ENCODE measurements at places on chromosomes 11 and 22.

DNA sequence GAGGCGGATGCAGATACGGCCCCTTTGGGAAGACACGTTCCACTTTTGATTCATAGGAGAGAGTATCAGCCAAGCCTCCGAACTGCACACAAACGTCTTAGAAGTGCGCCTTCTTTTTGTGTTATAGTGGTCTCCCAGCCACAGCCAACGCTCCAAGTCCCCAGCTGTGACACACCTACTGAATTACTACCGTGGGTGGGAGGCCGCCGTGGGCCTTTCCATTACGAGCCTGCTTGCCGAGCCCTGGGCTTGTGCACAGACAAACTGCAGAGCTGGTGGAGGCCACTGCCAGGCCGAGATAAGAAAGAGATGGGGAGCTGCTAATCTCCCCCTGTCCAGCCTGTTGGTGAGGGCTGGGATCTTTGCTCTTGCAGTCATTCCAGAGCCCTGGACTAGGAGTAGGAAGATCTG lies 761 bp downstream of the HMBS start:
- peak; percentile 49 for DNase-seq

GRCh38 chr11:117789241-117789640 lies 7.8 kb downstream of the DSCAML1 start:
- DNase-seq = no peak

- DNase-seq = no peak
Observed at GRCh38 chr11:120096369-120097191, 41.3 kb downstream of the TRIM29 start.

- no peak for DNase-seq
Observed at GRCh38 chr11:69283446-69283845, 10.5 kb upstream of the MYEOV start.

DNA sequence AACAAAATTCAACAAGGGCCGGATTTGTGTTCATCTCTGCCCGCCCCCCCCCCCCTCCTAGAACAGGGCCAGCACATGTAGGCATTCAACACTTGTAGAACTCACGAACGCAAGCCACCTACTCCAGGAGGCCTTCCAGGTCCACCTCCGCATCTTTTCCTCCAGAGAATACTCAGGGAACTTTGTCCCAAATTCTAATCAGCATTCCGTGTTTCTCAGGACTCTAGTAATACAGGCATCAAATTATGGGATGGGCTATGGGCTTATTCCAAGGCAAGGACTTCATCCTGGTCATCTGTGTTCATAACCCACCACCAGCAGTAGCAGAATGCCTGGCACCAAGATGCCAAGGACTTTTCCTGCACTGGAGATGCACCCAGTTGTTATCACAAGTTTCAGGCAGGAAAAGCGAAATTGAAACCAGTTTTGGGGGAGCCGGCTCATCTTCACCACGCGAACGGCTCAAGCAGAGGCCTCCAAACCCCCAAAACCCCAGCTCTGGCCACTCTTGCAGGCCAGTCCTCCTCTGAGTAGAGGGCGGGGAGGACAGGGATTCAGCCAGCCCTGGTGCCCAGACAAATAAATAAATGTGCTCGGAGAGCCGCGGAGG lies 462 bp downstream of the UBE2L6 start:
- DNase-seq = no peak

- no peak for DNase-seq
Observed at GRCh38 chr11:34006876-34007275, 44.7 kb upstream of the CAPRIN1 start.

GRCh38 chr11:65435981-65436411 lies 13.4 kb downstream of the NEAT1 start:
- no peak for DNase-seq

DNA sequence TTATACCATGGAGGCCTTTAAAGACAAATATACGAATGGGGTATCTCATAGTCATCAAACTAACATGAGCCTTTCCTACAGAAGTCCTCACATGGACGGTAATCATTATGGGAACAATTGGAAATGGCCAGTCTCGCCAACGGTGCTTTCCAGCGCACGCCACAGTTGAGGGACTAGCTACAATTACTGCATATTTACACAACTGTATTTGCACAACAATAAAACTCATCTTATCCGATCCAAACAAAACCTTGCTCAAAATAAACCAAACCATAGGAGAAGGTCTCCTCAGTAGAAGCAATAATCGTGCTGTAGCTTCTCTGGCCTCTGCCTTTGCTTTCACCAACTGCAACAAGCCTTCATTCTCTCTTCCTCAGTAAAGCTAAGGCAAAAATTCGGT lies 5.9 kb downstream of the CADM1 start:
- DNase-seq = no peak

- DNase-seq = peak; percentile 21
Observed at GRCh38 chr11:8262552-8263108, 1.0 kb downstream of the LMO1 start.

GRCh38 chr22:50053861-50054260 lies 4.2 kb downstream of the TTLL8 start:
- no peak for DNase-seq

DNA sequence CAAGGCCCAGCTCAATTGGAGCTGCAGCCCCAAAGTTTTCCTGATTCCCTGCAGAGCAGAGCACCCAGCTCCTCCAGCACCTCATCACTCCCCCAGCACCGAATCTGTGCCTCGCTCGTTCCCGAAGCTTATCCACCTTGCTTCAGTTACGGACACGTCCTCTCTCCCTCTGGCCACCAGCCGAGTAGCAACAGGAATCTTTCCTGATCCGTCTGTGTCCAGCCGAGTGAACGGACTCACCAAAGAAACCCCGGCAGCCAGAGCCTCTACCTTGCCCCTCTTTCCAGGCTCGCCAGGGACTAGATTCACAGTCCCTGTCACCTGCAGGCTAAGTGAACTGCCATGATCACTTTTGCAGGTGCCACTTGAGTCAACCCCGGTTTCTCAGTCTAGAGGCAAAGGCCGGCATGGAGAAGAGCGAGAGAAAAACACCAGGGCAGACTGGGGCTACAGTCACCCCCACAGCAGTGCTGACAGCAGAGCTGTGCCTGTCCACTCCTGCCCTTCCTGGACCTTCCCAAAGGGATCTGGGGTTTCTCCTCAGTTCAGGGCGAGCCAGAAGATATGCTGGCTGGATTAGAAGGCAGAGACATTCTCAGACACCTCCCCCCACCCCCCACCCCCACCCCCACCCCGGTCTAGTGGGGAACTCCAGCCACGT lies 32.3 kb downstream of the BID start:
- no peak for DNase-seq

- no peak for DNase-seq
Observed at GRCh38 chr11:29260939-29261705, 755.7 kb downstream of the KCNA4 start.

DNA sequence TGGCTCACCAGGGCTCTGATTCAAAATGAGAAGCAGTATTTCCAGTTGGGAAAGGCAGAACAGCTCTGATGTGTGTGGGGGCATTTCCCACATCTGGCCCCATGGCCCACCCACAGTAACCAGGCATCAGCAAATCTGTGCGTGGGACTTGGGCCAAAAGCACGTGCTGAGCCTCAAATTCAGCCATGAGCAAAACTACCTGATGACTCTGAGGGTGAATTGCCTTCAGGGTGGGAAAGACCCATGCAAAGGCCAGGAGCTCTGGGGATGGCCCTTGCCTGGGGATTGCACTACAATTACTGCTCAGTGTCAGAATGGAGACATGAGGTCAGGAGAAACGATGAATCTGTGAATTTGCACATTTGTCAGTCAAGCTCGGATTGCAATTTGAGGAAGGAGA lies 20.9 kb downstream of the TP53AIP1 start:
- no peak for DNase-seq

- no peak for DNase-seq
Observed at GRCh38 chr22:21697880-21698279, 32.1 kb downstream of the PPIL2 start.

DNA sequence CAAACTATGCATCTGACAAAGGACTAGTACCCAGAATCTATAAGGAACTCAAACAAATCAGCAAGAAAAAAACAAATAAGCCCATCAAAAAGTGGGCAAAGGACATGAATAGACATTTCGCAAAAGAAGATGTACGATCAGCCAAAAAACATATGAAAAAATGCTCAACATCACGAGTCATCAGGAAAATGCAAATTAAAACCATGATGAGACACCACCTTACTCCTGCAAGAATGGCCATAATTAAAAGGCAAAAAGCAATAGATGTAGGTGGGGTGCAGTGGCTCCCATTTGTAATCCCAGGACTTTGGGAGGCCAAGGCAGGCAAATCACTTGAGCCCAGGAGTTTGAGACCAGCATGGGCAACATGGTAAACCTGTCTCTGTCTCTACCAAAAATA lies 10.4 kb upstream of the OR10V1 start:
- DNase-seq = no peak

DNA sequence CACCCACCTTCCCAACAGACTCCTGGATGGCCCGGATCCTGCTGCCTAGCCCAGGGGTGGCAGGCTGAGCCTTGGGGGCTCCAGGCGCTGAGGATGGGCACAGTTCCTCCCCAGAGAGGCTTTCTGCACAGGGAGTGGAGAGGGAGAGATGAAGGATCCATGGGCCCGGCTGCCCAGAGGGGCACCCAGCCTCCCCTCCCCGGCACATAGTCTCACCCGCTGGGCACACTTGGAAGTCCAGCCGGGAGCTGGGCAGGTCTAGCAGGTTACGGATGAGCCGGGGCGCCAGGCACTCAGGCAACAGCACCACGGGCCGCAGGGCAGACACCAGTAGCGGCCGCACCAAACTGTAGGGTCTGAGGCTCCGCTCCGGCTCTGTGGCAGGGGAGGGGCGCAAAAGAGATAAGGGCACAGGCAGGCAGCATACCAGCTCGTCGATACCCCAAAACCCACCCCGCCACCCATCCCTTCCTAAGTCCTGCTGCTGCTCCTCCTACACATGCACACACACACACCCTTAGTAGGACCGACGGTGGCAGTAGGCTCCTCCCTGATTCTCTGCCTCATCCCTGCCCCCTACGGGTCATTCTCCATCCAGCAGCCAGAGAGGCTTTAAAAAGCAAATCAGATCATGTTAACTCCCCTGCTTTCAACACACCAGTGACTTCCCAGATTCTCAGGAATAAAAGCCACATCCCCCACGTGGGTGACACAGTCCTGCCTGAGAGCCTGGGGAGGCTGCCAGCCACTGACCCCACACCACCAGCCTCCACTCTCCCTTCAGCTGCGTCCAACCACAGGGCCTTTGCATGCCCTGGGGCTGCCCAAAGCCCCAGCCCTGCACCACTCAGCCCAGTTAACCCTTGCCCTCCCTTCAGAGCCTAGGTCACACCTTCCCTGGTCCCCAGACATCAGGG lies 6.5 kb upstream of the MFNG start:
- peak; percentile 51 for DNase-seq

DNA sequence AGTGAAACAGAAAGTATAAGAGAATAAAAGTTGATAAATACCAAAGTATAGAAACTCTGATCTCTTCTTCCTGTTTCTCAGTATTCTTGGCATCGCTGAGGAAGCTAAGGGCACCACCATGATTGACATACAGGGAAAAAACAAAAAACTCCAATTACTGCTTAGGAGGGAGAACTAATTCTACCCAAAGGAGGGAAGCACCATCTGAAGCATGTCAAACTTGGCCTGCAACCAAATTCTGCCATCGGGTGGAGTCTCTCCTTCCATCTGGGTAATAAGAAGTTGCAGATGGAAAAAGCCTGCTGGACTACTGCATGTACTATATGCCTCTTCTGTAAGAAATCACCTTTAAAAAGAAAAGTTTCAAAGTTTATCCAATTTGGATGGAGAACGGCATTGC lies 30.5 kb upstream of the PPP2R1B start:
- DNase-seq = no peak

- no peak for DNase-seq
Observed at GRCh38 chr22:31142285-31142684, 2.0 kb upstream of the PLA2G3 start.

DNA sequence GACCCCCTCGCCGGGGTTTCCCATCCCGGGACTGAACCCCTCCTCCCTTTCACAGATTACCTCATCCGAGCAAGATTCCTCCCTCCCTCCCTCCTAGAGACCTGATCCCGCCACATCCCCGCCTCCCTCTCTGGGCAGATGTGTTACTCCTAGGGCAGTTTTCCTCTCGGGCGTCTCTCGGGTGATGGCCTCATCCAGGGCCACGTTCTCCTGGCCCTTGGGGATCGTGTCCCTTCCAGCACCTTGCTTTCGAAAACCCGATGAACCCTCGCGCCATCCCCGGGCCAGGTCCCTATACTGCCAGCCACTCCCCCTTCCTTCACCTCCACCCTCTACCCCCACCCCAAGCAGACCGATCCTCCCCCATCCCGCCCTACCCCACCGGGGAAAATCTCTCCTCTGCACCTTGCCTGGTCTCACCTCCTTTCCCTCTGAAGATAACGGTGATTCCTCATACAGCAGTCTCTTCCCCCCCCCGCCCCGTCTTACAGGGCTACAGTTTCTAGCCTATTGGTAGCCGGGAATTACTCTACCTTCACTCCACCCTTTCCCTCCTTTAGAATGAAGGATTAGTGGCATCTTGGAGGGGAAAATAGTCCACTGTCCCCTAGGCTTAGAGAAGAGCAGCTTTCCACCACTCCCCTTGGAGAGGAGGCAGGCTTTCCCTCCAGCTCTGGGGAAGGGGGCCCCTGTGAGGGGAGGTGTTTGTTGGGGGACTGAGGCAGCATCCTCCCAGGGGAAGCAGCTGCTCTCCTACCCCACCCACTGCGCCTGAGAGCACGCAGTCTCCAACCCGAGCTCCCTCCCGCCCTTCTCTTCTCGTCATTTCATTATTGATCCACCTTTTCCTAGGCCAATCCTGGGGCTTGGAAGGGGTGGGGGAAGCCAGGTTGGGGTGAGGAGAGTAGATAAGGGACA lies 1.2 kb downstream of the KMT2A start:
- peak; percentile 45 for DNase-seq

DNA sequence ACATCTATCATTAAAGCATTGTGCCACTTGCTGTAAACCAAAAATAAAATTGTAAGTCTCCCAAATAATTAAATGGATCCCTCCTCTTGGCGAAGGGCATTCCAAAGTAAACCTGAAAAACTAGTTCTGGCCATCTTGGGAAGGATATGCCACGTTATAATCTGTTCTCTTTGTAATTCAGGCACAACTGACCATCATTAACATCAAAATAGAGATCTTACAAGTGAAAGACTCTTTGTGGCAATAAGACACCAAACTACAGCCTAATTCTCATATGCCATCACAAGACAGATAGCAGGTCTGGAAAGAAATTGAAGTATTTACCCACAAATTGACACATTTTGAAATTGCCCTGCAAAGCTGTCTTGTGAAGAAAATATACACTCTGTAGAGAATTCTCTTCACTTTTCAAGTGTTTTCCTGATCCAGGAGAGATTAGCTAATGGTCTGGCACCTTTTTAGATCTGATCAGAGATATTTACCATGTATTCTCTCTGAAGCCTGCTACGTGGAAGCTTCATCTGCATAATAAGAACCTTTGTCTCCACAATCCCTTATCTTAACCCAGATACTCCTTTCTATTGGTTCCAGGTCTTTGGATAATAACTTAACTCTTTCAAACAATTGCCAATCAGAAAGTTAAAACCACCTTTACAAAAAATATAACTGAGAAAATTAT lies 630.4 kb upstream of the CCDC179 start:
- no peak for DNase-seq

GRCh38 chr11:132006884-132007580 lies 636.6 kb downstream of the NTM start:
- no peak for DNase-seq

GRCh38 chr11:60844045-60844869 lies 2.3 kb downstream of the CCDC86 start:
- DNase-seq = no peak
